ENCODE measurements at places on chromosomes 16 and 17. TPM values are rescaled to one million over a fixed set of nuclear protein-coding genes. Genes with fewer than 3 reads are reported as not detected.

GRCh38 chr16:89437991-89438390 lies 52.4 kb downstream of the ANKRD11 start:
- H3K27ac ChIP-seq: no peak overlapping the region
- peak; percentile 73 for DNase-seq

DNA sequence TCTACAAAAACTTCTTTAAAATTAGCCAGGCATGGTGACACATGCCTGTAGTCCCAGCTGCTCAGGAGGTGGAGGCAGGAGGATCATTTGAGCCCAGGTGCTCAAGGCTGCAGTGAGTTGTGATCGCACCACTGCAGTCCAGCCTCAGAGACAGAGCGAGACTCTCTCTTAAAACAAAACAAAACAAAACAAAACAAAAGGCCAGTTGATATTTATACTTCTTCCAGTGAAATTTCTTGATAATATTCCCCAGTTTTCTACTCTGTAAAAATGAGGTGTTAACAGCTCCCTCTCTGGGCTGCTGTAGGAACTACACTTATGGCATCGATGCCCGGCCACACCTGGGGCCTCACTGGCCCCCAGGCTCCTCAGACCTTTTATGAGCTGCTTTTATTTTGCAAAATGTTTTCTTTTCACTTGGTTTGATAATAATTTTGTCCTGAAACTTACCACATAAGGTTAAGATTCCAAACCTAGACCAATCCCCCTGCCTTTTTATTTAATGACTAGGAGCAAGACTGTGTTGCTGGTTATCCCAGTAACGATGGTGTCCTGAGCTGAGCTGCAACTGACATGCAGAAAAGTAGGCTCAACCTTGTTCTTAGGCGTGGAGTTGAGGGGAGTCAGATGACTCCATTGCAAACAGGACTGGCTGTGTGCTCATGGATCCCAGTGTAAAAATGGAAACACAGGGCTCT lies 17.6 kb downstream of the MAPK8IP3 start:
- H3K27ac ChIP-seq: peak overlapping the region; percentile 52
- peak; percentile 58 for DNase-seq
- no peaks in the 10 kb centered on the region for H3K36me3 ChIP-seq
- H3K4me1 ChIP-seq: peaks cover 34% of the 10 kb centered on the region
- no peak overlapping the region for H3K4me3 ChIP-seq

GRCh38 chr17:74260525-74260850 lies 13.5 kb upstream of the DNAI2 start:
- DNase-seq: no peak
- H3K27ac ChIP-seq: no peak overlapping the region
- H3K27me3 ChIP-seq: no peaks in the 10 kb centered on the region
- H3K36me3 ChIP-seq: no peaks in the 10 kb centered on the region
- no peak overlapping the region for H3K4me3 ChIP-seq
- no peaks in the 10 kb centered on the region for H3K4me1 ChIP-seq

Gene TBC1D3E
- not detected for total RNA-seq

DNA sequence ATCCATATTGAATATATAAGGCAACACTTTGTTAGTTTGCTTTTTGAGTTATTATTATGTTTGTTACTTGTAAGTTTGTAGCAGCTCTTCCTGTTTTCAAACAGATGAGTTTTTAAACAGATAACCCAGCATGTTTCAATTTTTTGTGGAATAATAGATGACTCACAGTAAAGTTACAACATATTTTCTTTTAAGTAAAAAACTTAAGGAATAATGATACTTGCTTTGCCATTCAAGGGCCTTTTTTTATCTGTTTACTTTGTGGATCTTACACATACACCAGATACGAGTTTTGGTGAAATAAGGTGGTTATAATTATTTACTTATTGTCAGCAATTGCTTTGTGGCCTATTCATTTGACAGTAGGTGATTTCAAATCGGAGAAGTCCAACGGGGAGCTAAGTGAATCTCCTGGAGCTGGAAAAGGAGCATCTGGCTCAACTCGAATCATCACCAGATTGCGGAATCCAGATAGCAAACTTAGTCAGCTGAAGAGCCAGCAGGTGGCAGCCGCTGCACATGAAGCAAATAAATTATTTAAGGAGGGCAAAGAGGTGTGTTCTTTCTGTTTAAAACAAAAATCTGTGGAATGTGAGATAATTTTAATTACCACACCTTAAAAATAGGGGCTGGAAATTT lies 66.3 kb downstream of the BPTF start:
- no peaks in the 10 kb centered on the region for H3K4me1 ChIP-seq
- no peak overlapping the region for H3K4me3 ChIP-seq
- no peak overlapping the region for H3K27ac ChIP-seq
- peaks cover 69% of the 10 kb centered on the region for H3K36me3 ChIP-seq
- DNase-seq: no peak
- no peaks in the 10 kb centered on the region for H3K27me3 ChIP-seq

DNA sequence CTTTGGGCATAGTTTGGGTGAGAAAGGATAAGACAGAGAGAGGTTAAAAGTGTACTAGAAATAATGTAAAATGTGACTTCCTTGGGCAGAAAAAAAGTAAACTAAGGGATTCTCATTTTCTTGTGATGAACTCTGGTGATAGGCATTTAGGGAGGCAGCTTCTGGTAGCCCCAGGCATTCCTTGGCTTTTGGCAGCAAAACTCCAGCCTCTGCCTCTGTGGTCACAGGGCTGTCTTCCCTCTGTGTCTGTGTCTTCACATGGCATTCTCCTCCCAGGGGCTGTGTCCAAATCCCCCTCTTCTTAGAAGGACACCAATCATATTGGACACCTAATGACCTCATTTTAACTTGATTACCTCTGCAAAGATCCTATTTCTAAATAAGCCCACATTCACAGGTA lies 54.7 kb downstream of the HS3ST3B1 start:
- H3K27me3 ChIP-seq: no peaks in the 10 kb centered on the region
- H3K4me3 ChIP-seq: no peak overlapping the region
- no peak for DNase-seq
- H3K36me3 ChIP-seq: no peaks in the 10 kb centered on the region

Gene CHD9NB
- 2.4 TPM for total RNA-seq

Gene ZSCAN32
- total RNA-seq: 14.7 TPM

GRCh38 chr17:18862011-18862410 lies 4.1 kb downstream of the PRPSAP2 start:
- H3K36me3 ChIP-seq: peaks cover 12% of the 10 kb centered on the region
- no peaks in the 10 kb centered on the region for H3K27me3 ChIP-seq
- H3K27ac ChIP-seq: no peak overlapping the region
- H3K4me3 ChIP-seq: no peak overlapping the region
- DNase-seq: no peak

DNA sequence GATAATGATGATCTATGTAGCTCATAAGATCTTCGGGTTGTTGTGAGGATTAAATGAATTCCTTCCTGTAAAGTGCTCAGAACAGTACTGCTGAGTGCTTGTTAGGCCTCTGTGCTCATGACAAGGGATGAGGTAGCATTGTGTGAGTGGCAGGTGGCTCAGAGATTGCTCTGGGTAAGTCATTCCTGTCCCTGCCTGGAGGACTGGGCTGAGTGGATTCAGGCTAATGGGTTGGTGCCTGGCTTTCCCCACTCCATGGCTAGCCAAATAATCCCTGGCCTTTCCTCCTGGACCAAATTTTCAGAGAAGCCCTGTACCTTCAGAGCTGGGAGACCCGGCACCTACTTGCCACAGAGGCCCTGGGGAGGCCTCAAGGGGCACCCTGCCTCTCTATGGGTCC lies 1.3 kb upstream of the CCDC92B start:
- H3K27ac ChIP-seq: no peak overlapping the region
- no peaks in the 10 kb centered on the region for H3K27me3 ChIP-seq
- DNase-seq: no peak
- no peaks in the 10 kb centered on the region for H3K36me3 ChIP-seq
- H3K4me3 ChIP-seq: no peak overlapping the region

Gene HOXB13
- not detected for total RNA-seq

DNA sequence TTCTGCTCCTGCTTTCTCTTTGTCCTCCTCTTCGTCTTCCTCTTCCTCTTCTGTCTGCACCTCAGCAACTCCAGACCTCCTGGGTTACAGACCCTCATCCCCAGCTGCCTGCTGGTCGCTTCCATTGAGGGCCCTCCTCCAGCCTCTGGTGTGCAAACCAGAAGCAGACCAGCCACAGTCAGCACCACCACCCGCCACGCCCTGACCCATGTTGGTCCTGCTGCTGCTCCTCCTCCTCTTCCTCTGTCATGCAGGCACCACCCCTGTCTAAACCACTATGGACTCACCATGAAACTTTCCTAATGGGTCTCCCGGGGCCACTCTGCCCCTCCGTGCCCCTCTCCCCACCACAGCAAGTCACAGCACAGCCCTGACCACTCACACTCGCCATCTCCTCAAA lies 11.4 kb upstream of the OGFOD3 start:
- no peaks in the 10 kb centered on the region for H3K36me3 ChIP-seq
- H3K27me3 ChIP-seq: no peaks in the 10 kb centered on the region
- H3K27ac ChIP-seq: no peak overlapping the region
- no peak for DNase-seq
- peaks cover 3% of the 10 kb centered on the region for H3K4me1 ChIP-seq

GRCh38 chr16:68512183-68512582 lies 26.9 kb upstream of the ZFP90 start:
- H3K36me3 ChIP-seq: no peaks in the 10 kb centered on the region
- no peak for DNase-seq

DNA sequence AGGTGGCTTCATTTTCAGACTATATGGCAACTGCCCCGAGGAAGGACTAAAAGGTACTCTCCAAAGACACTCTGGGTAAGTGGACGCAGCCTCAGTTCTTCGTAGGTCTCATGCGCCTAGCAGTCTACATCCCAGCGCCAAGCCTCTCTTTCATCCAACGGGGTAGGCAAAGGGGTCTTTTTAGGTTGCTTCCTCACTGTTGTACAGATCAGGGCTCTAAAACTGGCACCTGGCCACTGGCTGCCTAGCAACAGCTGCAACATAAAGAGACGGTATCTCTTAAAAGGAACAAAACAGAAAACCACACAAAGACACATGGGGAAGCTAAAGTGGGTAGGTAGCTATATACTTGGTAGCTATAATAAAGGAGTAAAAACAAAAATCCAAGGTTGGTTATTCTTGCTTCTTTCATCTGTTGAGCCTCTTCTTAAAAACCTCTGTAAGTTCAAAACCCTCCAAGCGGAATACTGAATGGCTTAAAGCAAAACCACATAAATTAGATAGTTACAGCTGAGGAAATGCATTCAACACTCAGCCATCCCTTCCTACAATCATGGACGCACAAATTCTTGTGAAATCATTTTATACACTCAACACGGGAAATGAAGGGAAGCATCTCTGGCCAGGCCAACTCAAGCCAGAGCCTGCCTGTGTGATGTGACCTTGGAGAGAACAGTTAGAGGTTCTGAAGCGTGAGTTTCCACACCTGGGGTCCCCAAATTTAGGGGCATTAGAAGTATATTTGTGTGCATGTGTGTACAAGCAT lies 22.7 kb downstream of the CYTH1 start:
- peak overlapping the region; percentile 21 for H3K4me3 ChIP-seq
- H3K27ac ChIP-seq: peak overlapping the region; percentile 51
- H3K36me3 ChIP-seq: no peaks in the 10 kb centered on the region
- H3K27me3 ChIP-seq: no peaks in the 10 kb centered on the region
- H3K4me1 ChIP-seq: peaks cover 21% of the 10 kb centered on the region

DNA sequence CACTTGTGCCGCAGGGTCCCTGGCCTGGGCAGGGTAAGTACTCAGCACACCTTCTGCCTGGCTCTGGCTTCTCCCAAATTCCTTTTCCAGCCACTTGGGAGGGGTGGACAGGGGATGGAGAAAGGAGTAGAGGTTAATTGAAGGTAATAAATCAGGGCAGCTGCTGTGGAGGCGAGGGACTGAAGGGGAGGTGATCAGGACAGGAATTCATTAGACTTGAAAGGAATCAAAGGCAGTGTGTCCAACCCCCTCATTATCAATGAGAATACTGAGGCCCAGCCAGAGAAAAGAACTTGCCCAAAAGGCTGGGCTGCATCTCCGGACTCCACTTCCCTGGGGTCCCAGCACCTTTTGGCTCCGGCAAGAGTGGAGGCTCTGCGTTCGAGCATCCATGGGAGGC lies 2.4 kb downstream of the SOST start:
- H3K4me3 ChIP-seq: no peak overlapping the region
- H3K4me1 ChIP-seq: no peaks in the 10 kb centered on the region
- no peaks in the 10 kb centered on the region for H3K27me3 ChIP-seq
- no peaks in the 10 kb centered on the region for H3K36me3 ChIP-seq
- no peak overlapping the region for H3K27ac ChIP-seq
- no peak for DNase-seq

GRCh38 chr17:82790391-82790790 lies 38.5 kb downstream of the TBCD start:
- no peak overlapping the region for H3K27ac ChIP-seq
- no peaks in the 10 kb centered on the region for H3K4me1 ChIP-seq
- no peak overlapping the region for H3K4me3 ChIP-seq
- H3K27me3 ChIP-seq: no peaks in the 10 kb centered on the region
- no peaks in the 10 kb centered on the region for H3K36me3 ChIP-seq

- no peaks in the 10 kb centered on the region for H3K27me3 ChIP-seq
- H3K4me3 ChIP-seq: no peak overlapping the region
- no peaks in the 10 kb centered on the region for H3K4me1 ChIP-seq
- H3K27ac ChIP-seq: no peak overlapping the region
- no peak for DNase-seq
- peaks cover 87% of the 10 kb centered on the region for H3K36me3 ChIP-seq
These were observed 18.2 kb downstream of the PGS1 start for GRCh38 chr17:78396441-78397337.

- no peaks in the 10 kb centered on the region for H3K27me3 ChIP-seq
- peak overlapping the region; percentile 16 for H3K4me3 ChIP-seq
- no peak for DNase-seq
- H3K36me3 ChIP-seq: no peaks in the 10 kb centered on the region
- peaks cover 5% of the 10 kb centered on the region for H3K4me1 ChIP-seq
- H3K27ac ChIP-seq: no peak overlapping the region
These were observed 85.0 kb upstream of the MED9 start for GRCh38 chr17:17391668-17392370.

Gene EEF2KMT
- 10.0 TPM for total RNA-seq

- DNase-seq: no peak
- no peaks in the 10 kb centered on the region for H3K36me3 ChIP-seq
- H3K27me3 ChIP-seq: no peaks in the 10 kb centered on the region
- no peaks in the 10 kb centered on the region for H3K4me1 ChIP-seq
- no peak overlapping the region for H3K27ac ChIP-seq
These were observed 1.6 kb downstream of the ZFHX3 start for GRCh38 chr16:73046202-73046848.

DNA sequence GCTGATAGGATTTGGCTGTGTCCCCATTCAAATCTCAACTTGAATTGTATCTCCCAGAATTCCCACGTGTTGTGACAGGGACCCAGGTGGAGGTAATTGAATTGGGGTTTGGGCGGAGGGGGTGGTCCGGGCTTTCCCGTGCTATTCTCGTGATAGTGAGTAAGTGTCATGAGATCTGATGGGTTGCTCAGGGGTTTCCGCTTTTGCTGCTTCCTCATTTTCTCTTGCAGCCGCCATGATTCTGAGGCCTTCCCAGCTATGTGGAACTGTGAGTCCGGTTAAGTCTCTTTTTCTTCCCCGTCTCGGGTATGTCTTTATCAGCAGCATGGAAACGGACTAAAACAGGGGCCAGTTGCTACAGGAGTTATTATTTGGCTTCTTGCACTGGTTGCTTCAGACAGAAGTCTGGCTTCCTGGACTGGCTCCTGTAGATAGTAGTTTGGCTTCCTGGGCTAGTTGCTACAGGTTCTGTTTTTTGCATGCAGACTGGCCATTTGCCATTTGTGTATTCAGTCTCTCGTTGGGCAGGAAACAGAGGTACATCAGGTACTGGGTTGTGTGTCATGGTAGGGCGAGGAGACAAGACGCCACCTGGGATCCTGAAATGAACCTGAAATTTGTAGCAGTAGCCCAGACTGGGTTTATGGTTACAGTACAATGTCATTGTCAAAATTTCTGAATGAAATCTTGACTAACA lies 32.6 kb downstream of the CNTNAP4 start:
- no peak overlapping the region for H3K27ac ChIP-seq
- H3K4me3 ChIP-seq: no peak overlapping the region
- H3K4me1 ChIP-seq: no peaks in the 10 kb centered on the region
- H3K36me3 ChIP-seq: no peaks in the 10 kb centered on the region
- no peaks in the 10 kb centered on the region for H3K27me3 ChIP-seq

Gene CLDN7
- 80.0 TPM for total RNA-seq
